CD4-positive, alpha-beta memory T cell (primary cell): ENCODE measurements at places on chromosomes 11 and 22.

DNA sequence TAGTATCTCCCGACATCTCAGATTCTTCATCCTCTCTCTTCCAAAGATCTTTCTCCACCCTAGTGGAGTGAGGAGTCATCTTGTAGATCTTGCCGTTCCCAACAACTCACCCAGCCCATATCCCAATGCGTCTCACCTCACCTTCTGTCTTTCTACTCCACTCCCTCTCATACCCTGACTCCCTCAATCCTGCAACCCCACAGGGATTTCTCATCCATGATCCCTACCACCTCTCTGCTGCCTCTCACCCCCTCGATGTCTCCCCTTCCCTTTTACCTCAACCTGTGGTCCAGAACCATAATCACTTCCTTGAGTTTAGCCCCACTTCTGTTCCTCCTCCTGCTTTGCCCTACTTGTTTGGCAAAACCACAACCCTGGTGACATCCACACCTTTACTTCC is 41.7 kb downstream of the OTOG start:
- DNase-seq = no peak

DNA sequence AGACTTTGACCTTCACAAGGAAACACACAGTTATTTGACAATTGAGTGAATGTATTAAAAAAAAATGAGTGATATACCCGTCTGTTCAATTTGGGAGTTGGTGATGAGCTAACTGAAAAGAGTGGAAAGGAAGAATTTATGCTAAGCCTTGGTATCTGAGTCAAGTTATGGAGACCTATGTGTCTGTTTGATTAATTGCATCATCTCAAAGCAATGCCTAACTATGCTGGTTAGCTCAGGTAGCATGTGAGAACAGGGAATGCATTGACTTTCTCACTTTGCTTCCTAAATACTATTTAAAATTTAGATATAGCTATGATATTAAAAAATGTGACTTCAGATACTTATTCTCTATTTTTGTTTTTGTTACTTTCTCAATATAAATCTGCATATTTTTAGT is 110.5 kb downstream of the DDX10 start:
- DNase-seq = no peak

DNA sequence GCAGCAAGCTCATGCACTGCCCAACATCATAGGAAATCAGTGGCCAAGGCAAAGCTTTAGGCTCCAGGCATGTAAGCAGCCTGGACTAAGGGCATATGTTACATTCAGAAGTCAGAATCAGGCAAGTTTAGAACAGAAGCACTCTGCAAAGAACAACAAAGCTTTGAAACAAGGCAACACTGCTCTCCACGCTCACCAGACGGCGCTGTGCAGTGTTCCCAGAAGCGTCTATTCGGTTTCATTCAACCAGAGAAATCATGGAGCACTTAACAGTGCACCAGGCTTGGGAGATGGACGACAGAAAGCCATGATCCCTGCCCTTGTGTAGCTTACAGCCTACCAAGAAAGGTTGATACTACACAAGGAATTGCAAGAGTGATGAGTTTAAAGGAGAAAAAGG is 555.8 kb downstream of the BUD13 start:
- DNase-seq = no peak

- DNase-seq = no peak
These were observed 22.6 kb downstream of the MPPED1 start for GRCh38 chr22:43434275-43434927.

GRCh38 chr11:9922806-9923205 is 258.9 kb downstream of the SWAP70 start:
- no peak for DNase-seq

DNA sequence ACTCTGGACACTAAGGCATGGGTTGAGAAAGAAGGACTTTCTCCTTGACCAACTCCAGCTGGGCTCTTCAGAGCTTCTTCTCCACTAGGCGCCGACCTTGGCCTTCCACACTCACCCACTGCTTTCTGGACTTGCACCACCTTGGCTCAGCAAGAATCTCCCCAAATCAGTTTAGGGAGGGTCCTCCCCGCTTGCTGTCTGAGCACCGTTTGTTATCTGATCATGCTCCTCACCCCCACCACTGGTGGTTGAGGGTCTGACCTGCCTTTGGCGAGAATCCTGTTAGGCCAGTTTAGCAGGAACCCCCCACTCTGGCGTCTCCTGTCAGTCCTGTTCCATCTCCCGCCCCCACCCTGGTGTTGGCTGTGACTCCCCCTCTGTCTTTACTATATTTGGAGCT is 10.4 kb downstream of the APOL2 start:
- DNase-seq = no peak

GRCh38 chr11:122850076-122850631 is 11.9 kb downstream of the CRTAM start:
- no peak for DNase-seq

DNA sequence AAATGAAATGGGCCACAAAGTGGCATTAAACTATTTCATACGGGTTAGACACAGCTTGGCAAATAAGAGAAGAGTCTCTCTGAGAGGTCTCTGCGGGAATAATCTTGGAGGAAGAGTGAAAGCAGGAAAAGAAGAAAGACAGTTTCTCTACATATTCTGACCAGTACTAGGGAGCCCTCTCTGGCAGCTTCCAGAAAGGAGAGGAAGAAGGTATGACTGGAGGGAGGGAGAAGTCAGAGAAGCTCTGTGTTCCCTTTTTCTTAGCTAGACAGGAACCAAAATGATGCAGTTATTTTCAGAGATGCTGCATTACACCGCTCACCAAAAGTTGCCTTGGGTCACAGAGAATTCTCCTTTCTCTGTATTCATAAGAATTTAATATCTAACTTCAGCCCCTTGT is 382.1 kb downstream of the KCNA4 start:
- no peak for DNase-seq

DNA sequence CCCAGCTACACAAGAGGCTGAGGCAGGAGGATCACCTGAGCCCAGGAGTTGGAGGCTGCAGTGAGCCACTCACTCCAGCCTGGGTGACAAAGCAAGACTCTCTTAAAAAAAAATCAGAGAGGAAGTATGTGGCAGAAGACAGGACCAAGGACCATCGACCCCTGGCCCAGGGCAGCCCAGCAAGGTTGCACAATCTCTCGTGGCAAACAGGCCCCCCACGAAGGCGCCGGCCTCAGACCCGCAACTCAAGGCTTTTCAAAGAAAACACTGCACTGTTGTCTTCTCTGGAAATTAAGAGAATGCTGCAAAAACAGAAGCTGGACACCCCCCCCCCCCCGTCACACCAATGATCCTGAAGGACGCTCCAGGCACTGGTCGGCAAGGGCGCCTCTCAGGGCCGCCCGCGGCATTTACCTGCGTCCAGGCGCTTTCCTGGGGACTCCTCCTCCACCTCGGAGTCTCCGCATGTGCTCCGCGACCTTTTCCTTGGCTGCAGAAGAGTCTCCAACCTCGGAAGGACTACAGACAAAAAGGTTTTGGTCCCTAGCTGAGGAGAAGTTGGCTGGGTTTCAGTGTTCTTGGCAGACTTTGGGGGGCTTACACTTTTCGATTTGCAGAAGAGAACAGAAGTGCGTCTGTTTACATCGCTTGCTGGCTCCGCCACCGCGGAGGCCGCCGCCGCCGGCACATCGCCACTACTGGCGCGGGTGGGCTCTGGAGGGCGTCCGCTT is 40.5 kb downstream of the BRD1 start:
- DNase-seq = no peak

GRCh38 chr11:37830529-37830928 is 1232.5 kb upstream of the RAG2 start:
- DNase-seq = no peak

GRCh38 chr11:106961518-106961917 is 56.8 kb downstream of the GUCY1A2 start:
- DNase-seq = no peak

- no peak for DNase-seq
These were observed 370.1 kb upstream of the ARHGAP42 start for GRCh38 chr11:100316952-100317351.

GRCh38 chr22:36546092-36546804 is 17.3 kb upstream of the EIF3D start:
- DNase-seq = no peak

- no peak for DNase-seq
These were observed 132.6 kb downstream of the TBC1D22A start for GRCh38 chr22:46894851-46895640.

DNA sequence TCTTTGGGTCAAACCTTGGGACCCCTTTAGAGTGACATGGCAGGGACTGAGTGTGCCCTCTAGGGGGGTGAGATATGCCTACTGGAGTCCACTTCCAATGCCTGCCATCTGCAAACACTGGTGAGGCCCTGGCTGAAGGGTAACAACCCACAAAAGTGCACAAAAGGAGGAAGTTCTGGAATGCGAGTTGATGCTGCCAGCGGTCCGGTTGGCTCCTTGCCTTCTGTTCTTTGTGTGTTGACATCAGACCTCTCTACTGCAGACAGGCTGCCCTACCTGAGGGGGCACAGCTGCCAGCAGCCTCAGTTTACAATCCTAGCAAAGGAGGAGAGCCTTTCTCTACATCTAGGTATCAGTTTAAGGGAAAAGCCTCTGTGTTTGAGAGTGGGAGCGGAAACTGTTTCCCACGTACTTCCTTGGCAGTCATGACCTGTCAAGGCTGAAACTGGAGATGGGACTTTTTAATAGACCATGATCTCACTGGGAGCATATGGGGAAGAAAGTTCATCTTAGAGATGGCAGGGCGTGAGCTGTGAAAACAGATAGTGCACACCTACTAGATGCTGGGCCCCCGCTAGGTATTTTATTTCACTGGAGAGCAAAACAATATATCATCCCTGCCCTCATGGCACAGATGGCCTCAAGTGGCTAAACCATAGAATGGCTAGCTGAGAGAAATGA is 27.2 kb downstream of the BMAL1 start:
- DNase-seq = no peak

GRCh38 chr11:86610559-86611341 is 61.7 kb downstream of the ME3 start:
- no peak for DNase-seq

- no peak for DNase-seq
These were observed 120.9 kb downstream of the ST3GAL4 start for GRCh38 chr11:126476266-126476924.

DNA sequence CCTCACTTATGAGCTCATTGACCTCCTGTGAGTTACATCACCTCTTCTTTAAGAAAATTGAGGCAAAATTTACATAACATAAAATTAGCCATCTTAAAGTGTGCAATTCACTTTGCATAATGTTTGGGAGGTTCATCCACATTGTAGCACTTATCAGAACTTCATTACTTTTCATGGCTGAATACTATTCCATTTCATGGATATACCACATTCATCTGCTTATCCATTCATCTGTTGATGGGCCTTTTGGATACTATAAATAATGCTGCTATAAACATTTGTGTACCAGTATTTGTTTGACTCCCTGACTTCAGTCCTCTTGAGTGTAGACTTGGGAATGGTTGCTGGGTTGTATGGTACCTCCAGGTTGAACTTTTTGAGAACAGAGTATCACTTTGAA is 103.4 kb downstream of the TP53I11 start:
- no peak for DNase-seq

DNA sequence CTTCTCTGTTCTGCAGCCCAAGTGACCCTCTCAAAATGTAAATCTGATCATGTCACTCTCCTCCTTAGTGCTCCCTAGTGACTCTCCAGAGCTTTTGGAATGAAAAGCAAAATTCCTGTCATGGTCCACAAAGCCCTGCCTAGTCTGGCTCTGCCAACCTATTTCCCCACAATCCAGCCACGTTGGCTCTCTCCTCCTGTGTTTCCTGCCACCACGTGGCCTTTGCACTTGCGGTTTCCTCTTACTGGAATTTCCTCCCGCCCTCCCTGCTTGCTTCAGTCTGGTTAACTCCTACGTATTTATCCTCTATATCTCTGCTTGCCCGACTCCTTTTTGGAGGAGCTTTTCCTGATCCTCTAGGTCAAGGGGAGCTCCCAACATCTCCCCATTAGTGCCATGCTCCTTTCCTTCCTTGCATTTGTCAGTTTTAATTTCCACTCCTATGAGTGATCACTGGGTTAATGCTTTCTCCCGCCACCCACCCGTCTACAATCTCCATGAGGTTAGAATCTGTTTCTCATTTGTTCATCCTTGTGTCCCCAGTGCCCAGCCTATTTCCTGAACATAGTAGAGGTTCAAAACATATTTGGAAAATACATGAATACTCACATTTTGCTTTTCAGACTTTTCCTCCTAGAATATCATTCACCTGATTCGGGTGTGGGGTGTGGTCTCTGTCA is 11.5 kb downstream of the NNMT start:
- no peak for DNase-seq

GRCh38 chr11:59960502-59961381 is 3.1 kb upstream of the OOSP4A start:
- DNase-seq = no peak

- no peak for DNase-seq
These were observed 39.6 kb downstream of the PARVB start for GRCh38 chr22:44063462-44064371.

DNA sequence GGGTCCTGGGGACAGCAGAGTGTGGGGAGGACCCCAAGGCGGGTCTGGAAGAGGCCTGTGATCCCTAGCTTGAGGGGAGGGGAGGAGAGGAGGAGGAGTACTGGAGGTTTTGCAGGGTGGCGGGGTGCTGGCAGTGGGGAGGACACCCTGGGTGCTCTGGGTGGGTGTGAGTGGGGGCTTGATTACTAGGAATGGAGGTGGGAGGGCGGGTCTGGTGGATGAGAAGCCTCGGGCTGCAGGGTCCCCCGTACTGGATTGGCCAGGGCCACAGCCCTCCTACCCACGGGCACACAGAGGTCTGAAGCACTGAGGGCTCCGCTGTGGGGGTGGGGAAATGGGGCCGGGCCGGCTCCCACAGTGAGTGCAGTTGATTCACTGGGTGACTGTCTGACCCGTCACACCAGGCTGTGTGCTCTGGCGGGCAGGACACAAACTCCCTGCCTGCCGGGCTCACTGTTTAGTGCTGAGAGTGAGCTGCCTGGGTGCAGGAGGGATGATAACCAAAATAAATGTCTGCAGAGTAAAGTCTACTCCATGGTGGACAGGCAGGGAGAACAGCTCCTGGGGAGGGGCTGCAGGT is 114.2 kb downstream of the CACNA1I start:
- no peak for DNase-seq

GRCh38 chr11:120354068-120354467 is 17.9 kb downstream of the ARHGEF12 start:
- DNase-seq = no peak

GRCh38 chr11:94455861-94456260 is 37.8 kb downstream of the MRE11 start:
- no peak for DNase-seq

GRCh38 chr11:41323446-41323845 is 136.0 kb downstream of the LRRC4C start:
- no peak for DNase-seq

DNA sequence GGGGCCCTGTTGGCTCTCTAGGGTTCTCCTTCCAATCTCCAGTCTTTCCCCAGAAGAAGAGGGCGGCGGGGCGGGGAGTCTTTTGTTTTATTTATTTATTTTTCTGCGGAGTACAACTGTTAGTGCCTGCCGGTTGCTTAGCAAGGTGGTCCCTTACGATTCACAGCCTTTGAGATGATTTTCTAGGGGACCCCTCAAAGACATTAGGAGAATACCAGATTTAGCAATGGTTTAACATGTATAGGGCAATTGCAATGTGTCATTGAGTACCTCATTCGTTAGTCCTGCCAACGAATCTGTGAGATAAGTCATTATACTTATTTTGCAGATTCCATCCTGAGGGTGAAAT is 307 bp upstream of the MRPL16 start:
- DNase-seq = no peak

- DNase-seq = no peak
These were observed 44.0 kb downstream of the SOX6 start for GRCh38 chr11:16312233-16312765.
